ENCODE measurements at places on chromosomes 5 and 9.

GRCh38 chr5:172411484-172412072 is 42.7 kb downstream of the SH3PXD2B start:
- no peak for DNase-seq

GRCh38 chr5:25544652-25545249 is 900.0 kb upstream of the CDH10 start:
- no peak for DNase-seq

DNA sequence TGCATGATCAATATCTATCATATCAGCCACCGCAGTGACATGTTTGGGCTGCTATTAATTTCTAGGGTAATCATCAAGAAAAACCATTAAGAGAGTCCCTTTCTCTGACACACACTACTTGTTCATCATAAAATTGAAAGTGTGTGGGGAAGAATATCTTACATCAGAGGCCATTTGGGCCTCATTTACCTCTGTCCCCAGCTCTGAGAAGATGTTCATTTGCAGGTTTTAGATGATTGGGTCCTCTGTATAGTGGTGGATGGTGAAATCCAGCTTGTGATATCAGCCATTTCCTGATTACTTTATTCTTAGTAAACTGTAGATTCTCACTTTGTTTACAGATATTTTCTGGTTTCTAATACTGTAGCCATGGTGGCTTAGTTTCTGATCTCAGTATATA is 29.8 kb upstream of the PJA2 start:
- no peak for DNase-seq

GRCh38 chr5:73321757-73322436 is 126.7 kb downstream of the FOXD1 start:
- no peak for DNase-seq

GRCh38 chr5:60487476-60487875 is 212.5 kb downstream of the DEPDC1B start:
- DNase-seq, result no peak

DNA sequence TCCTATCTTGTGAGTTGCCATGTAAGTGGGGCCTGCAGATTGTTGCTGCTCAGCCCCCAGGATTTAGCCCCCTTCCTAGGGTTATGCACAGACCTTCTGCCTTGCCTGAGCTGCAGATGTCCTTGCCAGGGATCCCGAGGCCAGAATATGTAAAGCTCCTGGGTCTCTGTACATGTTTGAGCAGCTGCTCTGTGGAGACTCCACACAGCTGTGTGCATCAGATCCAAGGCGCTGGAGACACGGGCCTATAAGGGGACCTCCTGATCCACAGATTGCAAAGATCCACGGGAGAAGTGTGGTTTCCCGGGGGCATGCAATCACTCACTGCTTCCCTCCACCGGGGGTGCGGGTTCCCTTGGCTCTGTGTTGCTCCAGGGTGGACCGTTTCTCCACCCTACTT is 28.9 kb downstream of the TAF11L14 start:
- no peak for DNase-seq

DNA sequence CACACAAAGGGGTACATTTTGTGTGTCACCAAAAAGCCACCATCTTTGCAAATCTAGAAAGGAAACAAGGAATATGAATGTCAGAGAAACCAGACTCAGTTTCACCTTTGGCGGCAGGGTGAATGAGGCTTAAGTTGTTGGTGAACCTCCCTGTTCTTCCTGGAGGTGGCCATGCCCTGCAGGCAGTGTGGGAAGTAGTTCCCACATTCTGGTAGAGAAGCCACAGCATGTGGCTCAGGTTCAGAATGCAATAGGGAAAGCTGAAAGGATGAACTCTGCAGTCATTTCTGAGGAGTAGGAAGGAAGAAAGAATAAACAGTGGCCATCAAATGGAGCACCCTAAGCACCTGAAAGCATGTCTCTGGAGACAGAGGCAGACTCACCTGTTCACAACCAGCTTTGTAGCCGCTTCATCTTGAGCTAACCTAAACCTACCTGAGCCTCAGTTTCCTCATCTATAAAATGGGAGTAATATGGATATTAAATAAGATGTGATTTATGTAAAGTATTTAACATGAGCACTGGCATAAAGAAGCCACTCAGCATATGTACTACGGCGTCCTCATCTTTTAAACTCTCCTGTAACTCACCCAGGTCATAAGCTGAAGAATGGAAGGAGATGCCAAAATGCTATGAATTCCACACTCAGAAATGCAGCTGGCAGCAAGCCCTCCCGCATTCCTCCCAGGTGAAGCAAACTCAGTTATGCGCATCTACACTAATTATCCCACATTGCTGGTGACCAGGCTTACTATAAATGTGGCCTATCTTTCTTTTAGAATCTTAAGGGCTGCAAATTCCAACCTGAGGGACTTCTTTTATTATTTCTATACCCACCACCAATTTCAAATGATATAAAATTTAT is 86.0 kb downstream of the ZNF608 start:
- DNase-seq, result no peak

DNA sequence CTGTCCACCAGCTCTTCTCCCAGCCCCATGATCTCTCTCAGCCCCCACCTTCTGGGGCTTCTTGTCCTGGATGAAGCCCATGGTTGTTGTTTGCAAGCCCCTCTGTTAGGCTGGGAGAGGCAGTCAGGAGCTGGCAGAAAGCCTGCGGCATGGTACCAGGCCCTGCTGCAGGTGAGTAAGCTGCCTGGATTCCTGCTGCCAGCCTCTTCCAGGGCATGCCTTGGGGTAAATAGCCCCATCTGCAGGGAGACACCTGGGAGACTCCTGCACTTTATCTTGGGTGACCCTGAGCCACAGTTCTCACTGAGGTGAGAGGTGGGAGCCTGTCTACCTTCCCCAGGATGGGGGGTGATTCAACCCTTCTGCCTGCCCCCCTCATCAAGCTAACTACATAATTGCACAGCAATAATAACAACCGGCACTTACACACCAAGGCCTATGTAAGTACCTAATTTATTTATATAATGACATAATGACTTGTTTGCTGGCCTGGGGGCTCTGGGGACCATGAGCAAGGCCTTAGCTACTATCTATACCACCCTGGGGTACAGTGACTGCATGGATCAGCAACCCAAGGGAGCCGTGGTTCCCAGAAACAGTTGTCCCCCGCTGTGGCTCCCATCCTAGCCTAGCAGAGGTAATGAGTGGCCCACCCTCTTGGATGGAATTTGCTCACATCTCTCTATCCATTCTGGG is 116.0 kb downstream of the PSD2 start:
- DNase-seq, result no peak
